ENCODE measurements at places on chromosomes 16 and 17. TPM values are rescaled to one million over a fixed set of nuclear protein-coding genes. Genes with fewer than 3 reads are reported as not detected.

The CBFA2T3 gene
- 0.34 TPM for total RNA-seq

DNA sequence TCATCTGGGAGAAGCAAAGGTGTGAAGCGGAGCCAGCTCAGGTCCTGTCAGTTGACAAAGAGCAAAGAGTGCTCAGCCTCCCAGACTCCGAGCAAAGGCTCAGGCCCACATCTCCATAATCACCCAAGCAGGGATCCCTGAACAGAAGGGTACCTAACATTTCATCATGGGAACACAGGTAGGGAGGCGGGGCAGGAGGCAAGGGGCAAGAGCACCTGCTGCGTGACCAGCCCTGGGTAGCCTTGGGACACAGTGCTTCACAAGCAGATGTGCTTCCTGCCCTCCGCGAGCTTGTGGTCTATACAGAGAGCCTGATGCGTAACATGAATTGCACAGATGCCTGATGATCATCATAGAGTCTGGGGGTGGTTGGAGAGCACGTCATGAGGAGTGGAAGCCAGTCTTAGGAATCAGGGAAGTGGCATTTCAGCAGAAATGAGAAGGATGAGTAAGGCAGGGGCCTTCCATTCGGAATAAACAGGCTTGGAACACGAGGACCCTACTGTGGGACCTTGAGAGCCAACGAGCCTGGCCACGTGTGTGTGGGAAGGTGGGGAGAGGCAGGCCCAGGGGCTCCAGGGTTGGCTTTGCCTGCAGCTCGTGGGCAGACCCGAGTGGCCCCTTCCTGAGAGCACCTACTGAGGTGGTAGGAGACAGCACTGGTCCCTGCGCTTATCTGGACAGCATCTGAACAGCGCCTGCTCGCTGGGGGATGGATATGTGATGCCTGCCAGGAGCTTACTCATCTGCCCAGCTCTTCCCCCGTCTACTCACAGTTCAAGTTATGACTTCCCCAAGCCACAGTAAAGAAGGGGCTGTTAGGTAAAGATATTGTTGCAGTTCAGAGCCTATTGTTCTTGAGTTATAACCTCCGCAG is 125.8 kb downstream of the CCDC182 start:
- peak; percentile 22 for DNase-seq

DNA sequence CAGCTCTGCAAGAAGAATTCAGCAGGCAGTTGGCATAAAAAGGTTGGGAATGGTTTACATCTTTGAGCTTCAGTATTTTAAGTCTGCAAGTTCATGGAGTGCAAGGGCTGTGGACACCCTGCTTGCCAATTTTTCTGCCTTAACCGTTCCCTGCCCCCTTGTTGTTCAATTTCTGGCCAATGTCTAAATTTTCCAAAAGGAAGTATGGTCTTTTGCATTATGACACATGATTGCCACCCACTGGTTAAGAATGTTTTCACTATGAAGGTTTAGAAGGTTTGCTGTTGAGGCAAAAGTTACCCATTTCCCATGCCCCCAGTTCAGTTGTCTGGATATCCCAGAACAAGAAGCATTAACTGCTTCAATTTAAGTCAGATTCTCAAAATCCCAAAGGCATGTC is 441.9 kb downstream of the CDH13 start:
- no peak for DNase-seq

GRCh38 chr17:6352801-6353560 is 81.9 kb downstream of the AIPL1 start:
- no peak for DNase-seq

GRCh38 chr17:28341516-28341915 is 6.0 kb downstream of the TNFAIP1 start:
- no peak for DNase-seq

DNA sequence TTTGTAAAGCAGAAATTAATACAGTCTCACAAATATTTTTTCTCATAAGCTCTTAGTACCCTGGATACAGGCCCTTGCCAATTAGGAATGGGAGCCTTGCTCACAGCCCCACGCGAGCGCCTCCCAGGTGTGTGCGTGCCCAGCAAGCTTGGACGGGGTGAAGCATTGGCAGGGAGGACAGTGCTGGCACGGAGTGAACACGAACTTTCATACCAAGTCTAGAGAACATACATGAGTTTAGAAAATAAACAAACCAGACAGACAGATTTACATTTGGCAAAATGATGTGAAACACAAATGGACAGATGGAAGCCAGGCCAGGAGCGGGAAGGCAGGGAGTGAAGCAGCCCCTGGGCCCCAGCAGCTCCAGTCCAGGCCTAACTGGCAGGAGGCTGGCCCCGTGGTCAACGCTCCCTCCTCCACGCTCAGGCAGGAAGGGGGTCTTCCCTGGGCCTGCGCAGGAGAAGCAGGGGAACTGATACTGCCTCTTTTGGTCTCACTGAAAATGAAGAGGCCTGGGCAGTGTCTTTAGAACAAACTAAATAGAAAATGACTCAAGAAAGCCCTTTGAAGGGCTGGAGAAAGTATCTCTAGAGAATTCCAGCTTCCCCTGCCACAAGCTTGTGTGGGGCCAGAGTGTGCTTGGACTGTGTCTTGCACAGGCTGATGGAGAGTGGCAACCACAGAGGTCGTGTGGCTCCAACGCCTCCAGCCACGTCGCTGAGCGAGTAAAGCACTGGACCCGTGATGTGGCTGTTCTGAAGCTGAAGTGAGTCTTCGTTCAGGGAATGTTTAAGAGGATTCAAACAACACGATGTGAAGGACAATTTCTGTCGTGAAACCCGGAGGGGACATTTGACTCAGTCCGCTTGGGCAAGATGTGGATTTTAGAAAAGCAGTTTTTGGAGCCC is 9.9 kb upstream of the FOXJ1 start:
- no peak for DNase-seq

GRCh38 chr17:18960241-18960665 is 8.3 kb downstream of the SLC5A10 start:
- DNase-seq: no peak

GRCh38 chr16:89316701-89317100 is 99.2 kb downstream of the ZNF778 start:
- DNase-seq: no peak

Measured in activated CD4-positive, alpha-beta T cell treated with anti-CD3 and anti-CD28 coated beads for 36 hours (primary cell).